Activated T-helper 2 cell treated with anti-CD3 and anti-CD28 coated beads, Interferon-gamma antibody, Interleukin-2, Interleukin-4, amounts not matched to agents 10 μg/mL and 5 μg/mL and 100 μg/mL, durations not matched to agents 14 hours and 24 hours and 36 hours (primary cell): ENCODE measurements at places on chromosomes 6 and 20. TPM values are rescaled to one million over a fixed set of nuclear protein-coding genes. Genes with fewer than 3 reads are reported as not detected.

- DNase-seq = no peak
Measured at GRCh38 chr6:154951345-154952200, 43.5 kb upstream of the TIAM2 start.

- DNase-seq = no peak
Measured at GRCh38 chr6:88048578-88048977, 937 bp downstream of the SPACA1 start.

C6orf58 gene
- not detected in 2 replicates for total RNA-seq

- DNase-seq = no peak
Measured at GRCh38 chr6:110756817-110757216, 58.5 kb downstream of the CDK19 start.

BTBD3 gene
- 13.2 and 15.1 TPM in 2 replicates for total RNA-seq

DNA sequence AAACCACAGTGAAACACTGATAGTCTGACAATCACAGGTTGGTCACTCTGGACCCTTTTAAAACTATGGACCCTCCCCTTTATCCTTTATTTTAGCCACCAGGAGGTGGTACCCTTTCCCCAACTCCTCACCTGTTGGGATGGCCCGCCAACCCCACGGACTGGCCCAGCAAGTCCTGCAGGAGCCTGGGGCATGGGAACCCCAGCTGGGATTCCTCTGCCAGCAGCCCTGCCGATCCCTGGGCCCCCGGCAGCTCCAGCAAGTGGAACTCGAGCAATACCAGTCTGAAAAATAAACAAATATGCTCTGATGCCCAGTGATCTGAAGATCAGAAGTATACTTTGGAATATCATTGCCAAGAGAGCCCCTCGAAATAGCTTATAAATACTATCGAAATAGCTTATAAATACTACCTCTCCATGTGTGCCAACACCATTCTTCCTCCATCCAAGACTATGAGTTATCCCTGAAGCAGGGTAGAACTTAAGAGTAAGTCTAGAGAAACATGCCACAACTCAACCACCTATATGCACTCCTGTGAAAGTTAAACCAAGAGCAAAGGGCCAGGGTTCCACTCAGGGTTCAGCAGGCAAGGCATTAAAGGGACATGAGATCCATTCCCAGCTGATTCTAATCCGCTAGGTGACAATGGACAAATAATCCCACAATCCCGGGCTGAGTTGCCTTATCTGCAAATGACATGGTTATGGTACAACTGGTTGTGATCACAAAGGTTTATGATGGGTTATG is 6.8 kb downstream of the SNRPB start:
- DNase-seq = no peak

GRCh38 chr6:37673436-37673835 is 24.2 kb downstream of the MDGA1 start:
- no peak for DNase-seq

LY86 gene
- 0.55 and 0.57 TPM in 2 replicates for total RNA-seq

ZBTB24 gene
- 17.7 and 18.8 TPM in 2 replicates for total RNA-seq

DNA sequence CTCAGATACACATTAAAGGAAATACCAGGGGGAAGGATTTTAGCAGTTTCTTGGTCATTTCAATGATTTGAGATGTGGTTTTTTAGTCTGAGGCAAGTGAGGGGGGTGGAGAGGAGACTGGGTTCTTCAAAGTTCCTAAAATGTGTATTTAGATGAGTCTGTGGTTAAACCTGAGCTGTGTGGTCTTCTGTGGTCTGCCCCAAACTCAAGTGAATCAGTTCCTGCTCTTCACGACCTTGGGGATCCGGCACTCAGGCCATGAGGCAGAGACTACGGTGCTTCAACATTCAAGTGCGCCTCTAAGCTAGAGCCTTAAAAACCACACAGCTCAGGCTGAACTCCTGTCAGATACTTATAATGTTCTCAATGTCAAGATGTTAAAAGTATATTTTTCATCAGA is 406.7 kb downstream of the LMBRD1 start:
- no peak for DNase-seq

GRCh38 chr6:165636402-165637048 is 26.5 kb downstream of the PDE10A start:
- DNase-seq = no peak

DNA sequence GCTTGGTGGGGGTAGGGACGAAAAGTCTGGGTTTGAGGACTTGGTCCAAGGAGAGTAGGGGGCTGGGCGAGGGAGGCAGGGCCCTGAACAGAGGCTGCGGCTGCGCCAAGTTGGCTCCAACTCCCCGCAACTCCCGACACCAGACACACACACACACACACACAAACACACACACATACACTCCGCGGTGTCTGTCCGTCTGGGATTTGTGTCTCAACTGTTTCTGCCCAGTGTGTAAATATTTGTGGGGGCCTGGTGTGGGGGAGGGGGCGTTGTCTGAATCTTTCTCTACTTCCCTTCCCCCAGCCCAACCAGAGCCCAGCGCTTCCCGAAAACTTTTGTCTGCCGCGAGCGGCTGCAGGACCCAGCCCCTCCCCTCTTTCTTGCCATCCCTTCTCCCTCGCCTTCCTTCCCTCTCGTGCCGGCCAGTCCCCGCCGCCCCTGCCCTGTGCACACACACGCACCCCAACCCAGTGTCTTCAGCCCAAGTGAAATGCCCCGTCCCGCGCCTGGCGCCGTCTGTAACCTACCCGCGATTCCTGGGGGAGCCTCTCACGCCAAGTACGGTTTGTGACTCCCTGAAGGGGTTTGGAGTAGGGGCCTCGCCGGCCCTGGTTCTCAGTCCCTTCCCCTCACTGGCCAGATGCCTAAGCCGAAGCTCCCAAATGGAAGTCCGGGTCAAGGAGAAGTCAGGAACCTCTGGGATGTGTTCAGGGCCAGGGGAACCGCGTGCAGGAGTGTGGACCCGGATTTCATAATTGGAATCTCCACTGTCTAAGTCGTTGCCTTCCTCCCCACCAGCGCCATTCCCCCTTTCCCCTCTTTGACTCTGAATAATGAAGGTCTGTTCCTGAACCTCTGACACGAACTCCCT is 904 bp downstream of the MDFI start:
- DNase-seq = no peak

DNA sequence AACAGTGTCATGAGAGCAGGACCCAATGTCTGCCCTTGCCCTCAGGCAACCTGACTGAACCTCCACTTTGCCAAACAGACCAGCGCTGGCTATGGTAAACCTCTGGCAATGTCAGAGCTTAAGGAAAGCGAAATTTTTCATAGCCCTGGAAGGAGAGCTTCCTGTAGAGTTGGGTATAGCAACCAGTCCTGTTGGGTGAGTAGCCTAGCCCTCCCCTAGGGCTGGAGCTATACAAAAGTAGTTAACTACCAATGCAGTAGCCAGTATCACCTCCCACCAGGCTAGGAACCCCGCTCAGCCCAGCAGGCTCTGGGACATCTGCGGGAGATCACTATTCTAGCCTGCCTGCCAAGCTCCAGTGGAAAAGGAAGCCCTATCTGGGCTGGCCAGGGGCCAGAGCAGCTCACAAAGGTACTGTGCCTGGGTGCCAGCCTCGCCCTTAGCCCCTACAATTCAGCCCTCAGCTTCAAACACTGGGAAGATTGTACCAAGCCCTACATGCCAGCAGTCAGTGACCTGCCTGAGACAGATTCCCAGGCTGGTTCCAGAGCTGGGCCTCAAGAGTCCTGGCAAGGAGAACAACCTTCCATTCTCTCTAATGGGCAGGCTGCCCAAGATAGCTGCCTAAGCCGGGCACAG is 7.9 kb downstream of the WFDC3 start:
- DNase-seq = no peak

BFSP1 gene
- 0.51 and 0.82 TPM in 2 replicates for total RNA-seq

GRCh38 chr6:39387785-39388184 is 65.3 kb upstream of the KCNK16 start:
- DNase-seq = no peak

DNA sequence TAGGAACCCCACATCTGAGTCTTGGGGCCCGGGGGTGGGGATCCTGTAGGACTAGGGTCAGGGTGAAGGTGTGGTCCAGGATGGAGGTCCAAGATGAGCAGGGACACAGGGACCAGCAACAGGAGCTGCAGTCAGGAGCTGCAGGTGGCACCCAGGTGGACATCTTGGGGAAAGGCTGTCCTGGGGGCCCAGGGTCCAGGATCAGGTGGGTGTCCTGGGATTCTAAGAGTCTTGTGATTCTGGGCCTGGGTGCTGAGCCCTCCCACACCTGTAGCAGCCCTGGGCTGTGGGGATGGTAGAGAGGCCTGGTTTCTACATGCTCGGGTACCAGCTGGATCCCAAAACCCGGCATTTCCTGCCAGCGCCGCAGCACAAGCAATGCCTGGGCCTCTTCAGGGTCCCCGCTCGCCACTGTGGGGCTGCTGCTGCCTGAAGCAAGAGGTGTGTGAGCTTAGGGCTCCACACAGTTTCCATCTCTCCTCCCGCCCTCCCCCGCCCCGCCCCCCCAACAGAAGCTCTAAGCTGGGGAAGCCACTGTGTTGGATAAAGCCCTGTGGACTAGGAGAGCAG is 20.7 kb downstream of the ERGIC3 start:
- DNase-seq = no peak

DNA sequence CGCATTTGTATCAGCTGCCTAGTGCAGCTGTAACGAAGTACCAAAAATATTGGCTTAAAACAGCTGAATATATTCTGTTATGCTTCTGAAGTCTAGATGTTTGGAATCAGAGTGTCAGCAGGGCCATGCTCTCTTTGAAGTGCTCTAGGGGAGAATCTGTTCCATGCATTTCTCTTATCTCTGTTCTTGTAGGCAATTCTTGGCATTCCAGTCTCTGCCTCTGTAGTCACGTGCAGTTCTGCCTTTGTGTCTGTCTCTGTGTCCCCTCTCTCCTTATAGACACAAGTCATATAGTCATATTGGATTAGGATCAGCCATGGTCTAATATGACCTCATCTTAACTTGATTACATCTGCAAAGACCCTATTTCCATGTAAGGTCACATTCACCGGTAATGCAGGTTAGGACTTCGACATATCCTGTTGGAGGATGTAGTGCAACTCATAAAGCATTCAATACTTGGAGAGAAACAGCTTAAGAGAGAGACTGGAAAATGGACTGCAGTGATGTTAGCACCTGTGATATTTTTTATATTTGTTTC is 18.6 kb downstream of the FAM83B start:
- DNase-seq = no peak

HLA-DPA1 gene
- 57.1 and 58.9 TPM in 2 replicates for total RNA-seq

- DNase-seq = no peak
Measured at GRCh38 chr6:37409501-37409900, 23.5 kb upstream of the CMTR1 start.

CNKSR3 gene
- 0.09 and 0.11 TPM in 2 replicates for total RNA-seq

DNA sequence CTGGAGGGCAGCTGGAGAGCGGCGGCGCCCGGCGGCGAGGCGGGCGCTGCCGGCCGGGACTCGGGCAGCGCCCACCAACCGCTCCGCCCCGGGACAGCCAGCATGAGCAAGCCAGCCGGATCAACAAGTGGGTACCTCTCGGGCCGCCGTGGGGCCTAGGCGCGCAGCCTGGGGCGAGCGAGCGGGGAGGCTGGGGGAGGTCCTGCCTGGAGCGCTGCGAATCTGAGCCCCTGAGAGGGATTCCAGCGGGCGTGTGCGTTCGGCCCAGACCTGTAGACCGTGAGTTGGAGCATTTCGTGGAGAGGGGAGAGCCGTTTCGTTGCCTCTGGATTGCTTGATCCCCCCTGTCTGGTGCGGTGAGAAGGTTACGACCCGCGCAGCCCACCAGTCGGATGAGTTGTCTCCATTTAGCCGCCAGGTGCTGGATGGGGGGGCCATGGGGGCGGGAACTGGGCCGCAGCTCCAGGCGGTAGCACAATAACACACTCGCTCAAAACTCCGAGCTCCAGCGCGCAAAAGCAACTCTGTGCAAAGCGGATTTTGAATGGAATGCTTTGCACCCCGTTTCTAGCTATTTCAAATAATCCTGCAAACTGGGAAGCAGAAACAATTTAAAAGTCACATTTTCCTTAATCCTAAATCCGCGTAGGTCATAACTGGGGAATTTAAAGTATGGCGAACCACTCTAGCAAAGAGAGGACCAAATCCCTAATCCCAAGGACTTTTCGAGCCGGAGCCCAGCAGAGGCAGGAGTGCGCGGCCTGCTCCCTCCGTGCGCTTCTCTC is 1.0 kb downstream of the NR2E1 start:
- DNase-seq = no peak

SLC17A1 gene
- total RNA-seq = 0.32 and 0.34 TPM in 2 replicates

DNA sequence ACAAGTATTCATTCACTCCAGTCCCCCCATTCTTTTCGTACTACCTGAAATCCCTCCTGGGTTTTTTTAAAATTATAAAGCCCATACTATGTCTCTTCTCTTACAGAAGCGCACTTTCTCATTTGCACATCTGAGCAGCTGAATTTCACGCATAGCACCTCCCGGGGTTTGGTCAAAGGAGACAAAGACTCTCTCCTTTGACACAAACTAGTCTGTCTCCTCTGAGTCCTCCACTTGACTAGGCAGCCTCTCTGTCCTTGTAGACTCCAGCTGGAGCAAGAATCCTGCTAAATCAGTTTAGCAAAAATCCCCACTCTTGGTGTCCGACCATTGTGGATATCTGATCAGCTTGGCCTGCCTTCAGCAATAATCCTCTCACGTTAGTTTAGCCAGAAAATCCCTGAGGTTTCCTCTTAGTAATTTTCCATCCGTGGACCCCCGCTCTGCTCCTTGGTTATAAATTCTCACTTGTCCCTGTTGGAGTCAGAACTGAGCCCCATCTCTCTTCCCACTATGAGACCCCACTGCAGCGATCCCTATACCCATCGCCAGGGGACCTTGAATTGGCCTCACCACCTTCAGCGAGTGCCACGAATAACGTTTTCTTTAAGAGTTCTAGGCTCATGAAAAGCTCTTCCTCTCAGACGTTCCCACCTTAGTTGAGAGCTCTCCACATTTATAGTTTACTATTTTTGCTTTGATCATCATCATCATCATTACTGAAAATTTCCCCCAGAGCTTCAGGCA is 29.0 kb downstream of the PDYN start:
- no peak for DNase-seq

GRCh38 chr6:27375613-27376079 is 12.9 kb upstream of the ZNF391 start:
- no peak for DNase-seq

USP49 gene
- total RNA-seq = 6.1 and 6.4 TPM in 2 replicates
